ENCODE measurements at places on chromosomes 3 and 15. TPM values are rescaled to one million over a fixed set of nuclear protein-coding genes. Genes with fewer than 3 reads are reported as not detected.
A peak's percentile ranks its signal among the peaks of the same experiment; 100 is the strongest.

CCR3 gene
- not detected for total RNA-seq

ECE2 gene
- total RNA-seq = 0.37 TPM

STAB1 gene
- 46.5 TPM for total RNA-seq

DTX3L gene
- 46.4 TPM for total RNA-seq

TGM5 gene
- not detected for total RNA-seq

C3orf49 gene
- total RNA-seq = not detected

- DNase-seq = peak; percentile 55
These were observed 67.9 kb upstream of the MITF start for GRCh38 chr3:69671082-69671952.

DNA sequence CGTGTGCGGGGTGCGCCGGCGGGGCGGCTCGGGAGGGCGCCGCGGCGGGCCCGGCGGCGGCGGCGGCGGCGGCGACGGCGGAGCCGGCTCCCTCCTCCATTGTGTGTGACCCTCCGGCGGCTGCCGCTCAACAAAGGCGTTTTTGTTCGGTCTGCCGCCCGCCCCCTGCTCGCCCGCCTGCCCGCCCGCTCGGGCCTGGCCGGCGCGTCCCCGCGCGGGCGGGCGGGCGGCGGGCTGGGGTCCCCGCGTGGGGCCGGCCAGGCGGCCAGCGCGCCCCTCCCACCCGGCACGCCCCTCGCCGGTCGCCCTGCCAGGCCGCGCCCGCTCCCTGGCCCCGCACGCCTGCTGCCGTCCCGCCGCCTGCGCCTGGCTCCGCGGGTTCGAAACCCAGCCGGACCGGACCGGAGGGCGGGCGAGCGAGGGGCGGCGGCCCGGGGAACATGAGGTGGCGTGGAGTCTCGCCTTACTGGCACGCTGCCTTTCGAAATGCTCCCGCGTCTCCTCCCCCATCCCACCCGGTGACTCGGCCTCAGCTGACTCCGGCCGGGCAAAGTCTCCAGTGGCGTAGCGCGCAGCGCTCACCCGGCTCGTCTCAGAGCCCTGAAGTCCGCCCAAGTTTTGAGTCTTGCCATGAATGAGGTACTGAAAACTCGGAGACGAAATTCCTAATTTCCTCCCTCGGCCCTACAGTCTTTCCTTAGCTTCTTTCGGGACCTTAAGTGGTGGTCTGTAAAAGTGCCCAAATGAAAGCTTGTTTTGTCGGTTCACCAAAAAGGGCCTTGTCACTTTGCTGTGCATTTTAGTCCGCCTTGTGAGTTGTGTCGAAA, 588 bp downstream of the MAPK6 start:
- DNase-seq = peak; percentile 88

DNA sequence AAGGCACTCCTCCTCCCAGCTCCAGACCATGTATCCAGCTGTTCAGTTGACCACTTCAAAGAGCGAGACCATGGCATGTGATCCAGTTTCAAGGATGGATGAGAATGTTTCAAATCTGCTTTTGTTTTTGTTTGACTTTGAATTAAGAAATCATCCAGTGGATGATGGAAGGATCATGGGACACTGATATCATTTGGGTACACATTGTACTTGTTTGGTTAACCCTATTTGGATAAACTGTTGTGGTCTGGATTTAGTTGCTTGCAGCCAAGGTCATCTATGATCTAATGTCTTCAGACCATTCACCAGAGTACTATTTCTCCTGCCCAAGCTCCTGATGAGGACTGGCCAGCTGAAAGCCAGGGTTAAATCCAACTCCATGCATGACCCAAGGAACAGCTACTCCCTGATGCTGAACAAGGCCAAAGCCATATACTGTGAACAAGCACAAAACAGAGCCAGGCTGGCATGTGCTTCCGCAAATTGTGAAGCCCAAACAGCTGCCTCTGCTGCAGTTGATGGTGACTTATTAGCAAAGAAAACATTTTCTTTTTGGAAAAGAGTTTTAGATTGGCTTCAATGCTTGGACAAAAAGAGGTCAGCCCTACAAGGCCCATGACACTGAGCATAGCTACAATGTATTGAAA, 5.2 kb upstream of the ADAMTS17 start:
- no peak for DNase-seq

GRCh38 chr3:123186695-123187094, 15.0 kb upstream of the SEC22A start:
- DNase-seq = no peak

- DNase-seq = peak; percentile 75
These were observed at the start of gene ALS2CL for GRCh38 chr3:46693038-46693891. Gene ALS2CL, minus strand, starts transcription at chr3:46693679. Its CDS starts 4,239 bp downstream, at chr3:46689440.

DNA sequence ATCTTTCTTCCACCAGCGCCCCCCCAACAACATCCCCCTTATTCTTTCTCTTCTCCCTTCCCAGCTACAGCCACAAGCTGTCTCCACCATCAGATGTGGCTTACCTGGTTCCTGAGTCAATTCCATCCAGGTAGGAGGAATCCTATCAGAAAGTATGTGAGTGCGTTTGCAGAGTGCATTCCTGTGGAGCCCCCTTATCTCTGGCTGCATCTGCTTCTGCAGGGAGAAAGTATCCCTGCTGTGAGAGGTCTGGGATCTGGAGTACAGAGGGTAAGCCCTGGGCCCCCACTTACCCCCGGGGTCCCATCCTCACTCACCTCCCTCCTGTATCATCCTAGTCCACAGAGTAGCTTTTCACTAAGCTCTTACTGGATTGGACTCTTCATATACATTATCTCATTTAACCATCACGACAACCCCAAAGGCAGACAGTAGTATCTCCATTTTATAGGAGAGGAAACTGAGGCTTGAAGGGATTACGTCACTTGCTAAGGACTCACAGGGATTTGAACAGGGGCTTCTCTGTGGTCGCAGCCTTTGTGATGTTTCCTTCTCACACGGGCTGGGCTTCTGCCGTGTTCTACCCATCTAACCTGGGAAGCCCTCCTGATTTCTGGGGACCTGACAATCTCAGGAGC, 22.2 kb upstream of the MAGEF1 start:
- no peak for DNase-seq

DNA sequence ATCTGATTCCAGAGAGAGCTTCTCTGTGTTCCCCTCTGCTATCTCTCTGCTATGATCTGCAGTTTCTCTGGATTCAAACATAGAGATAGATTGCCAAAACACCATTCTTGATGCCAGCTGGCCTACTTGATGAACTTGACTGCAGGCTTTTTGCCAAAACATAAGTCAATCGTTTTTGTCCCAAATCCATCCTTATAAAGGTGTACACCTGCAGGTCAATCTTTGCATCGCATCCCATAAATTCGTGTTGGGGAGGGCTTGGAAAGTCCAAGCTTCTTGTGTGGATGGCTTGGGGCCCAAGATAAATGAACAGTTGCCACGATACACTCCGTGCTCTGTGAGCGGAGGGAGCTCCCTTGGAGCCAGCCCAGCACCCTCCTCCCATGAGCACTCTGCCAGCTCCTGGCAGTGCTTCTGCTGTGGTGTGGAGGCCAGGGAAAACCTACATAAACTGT, 2.7 kb downstream of the CERS3 start:
- peak; percentile 35 for DNase-seq

DNA sequence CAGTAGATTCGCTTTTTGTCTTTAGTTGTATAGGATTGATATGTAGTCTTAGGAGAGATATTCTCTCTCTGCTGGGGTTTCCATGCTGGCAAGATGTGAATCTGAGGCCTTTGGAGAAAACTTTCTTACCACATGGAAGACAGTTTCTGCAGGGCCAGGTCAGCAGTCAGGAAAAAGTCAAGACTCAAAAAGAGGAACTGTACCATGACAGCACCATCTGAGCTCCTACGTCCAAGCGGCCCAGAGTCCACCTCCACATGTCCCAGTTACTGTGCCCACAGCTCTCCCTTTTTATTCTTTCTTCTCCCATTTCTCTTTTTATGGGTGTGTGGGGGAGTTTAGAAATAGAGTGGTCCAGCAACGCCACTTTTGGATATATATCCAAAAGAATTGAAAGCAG, 172.0 kb downstream of the MTHFS start:
- DNase-seq = no peak

GRCh38 chr3:36842275-36842674, 77.9 kb upstream of the DCLK3 start:
- no peak for DNase-seq

DNA sequence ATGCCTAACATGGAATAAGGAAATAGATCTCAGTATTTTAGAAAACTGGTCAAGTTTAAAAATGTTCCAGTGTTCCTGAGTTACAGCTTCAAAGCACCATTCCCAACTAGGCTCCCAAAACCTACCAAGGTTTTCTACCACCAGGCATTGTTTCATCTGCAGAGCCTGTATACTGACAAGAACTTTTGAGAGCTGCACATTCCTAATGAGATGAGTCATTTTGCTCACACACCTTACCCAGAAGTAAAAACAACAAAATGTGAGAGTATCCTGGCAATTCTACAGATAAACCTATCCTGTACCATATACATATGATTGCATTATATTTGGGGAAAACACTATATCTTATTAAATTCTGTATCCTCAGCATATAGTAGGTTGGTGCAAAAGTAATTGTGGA, 90.7 kb downstream of the ATP8B4 start:
- DNase-seq = no peak

DNA sequence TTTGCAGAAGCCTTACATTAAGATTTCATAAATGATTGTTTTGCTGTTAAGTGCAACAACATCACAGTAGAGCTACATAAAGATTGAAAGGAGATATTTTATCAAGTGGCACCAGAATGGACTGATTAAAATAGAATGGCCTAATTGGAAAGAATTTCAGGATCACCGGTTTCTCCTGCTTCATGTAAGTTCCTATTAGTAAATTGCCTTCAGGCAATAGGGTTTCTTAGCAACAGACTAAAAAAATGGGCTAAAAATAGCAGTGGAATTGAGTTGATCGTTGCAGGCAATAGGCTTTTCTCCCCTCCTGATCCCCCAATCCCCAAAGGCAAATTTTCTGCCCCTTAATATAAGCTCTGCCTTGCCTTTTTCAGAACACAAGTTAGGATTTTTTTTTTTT, 917 bp downstream of the LNP1 start:
- no peak for DNase-seq

GRCh38 chr3:154078672-154079071, 42.5 kb upstream of the ARHGEF26 start:
- DNase-seq = no peak
